Activated T-helper 1 cell treated with anti-CD3 and anti-CD28 coated beads, Interleukin-12 subunit alpha, Interleukin-12 subunit beta, Interleukin-2, Interleukin-4 antibody, amounts not matched to agents 30 ng/mL and 10 ng/mL and 1 ng/mL, durations not matched to agents 14 hours and 24 hours and 36 hours (primary cell): ENCODE measurements at places on chromosomes 4 and X. TPM values are rescaled to one million over a fixed set of nuclear protein-coding genes. Genes with fewer than 3 reads are reported as not detected.

DNA sequence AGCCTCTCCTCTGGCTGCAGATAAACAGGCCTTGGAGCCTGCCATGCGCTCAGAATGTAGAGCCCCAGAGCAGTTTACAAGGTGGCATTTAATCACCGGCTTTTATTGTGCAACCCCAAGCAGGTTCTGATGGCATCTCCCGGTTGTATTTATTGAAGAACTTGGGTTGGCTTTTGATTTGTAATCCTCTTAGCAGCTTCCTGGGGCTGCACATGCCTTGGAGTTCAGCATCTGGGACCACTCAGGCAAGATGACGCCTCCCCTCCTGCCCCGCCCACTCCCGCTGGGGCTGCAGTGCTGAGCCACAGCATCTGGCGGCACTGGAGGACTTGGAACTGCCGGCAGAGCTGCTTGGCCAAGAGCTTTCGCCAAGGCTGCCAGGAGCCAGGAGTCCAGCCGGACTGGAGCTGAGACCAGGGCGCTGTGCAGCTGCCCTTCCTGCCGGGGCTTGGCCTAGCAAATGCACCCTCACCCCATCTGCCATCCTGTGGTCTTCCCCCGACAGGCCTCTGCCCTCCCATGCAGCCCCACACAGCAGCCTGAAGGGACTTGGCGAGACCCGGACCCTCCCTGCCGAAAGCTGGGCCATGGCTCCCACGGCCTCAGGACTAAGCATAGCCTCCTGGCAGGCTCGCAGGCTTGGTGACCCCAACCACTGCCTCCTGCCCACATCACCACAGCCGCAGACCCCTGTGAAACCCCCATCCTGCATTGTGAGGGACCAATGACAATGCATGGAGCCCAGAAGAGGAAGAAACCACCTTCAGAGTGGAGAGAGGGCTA, 5.4 kb downstream of the HTRA3 start:
- H3K4me1 ChIP-seq, result no peaks in the 10 kb centered on the region
- H3K4me3 ChIP-seq, result no peak overlapping the region
- H3K27ac ChIP-seq, result no peak overlapping the region
- DNase-seq, result no peak

- H3K4me1 ChIP-seq, result no peaks in the 10 kb centered on the region
- no peak for DNase-seq
- H3K27ac ChIP-seq, result no peak overlapping the region
- H3K27me3 ChIP-seq, result no peaks in the 10 kb centered on the region
Observed at GRCh38 chr4:179097741-179098140, 1655.5 kb upstream of the AGA start.

DNA sequence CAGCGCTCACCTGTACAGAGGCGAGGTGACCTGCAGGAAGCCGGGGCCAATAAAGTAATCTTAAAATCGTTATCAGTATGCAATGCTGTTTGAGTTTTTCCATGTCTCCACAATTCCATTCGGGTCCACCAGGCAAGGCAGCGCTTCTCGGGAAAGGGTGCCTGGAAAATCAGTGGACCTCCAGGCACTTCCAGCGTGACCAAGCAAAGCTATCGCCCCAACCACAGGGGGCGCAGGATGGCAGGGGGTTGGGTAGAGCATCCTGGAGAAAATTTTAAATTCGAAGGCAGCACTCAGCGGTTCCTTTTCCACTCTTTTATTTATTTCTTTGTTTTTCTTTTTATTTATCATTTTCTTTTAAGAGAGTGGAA, 5.4 kb upstream of the SOX3 start:
- no peaks in the 10 kb centered on the region for H3K4me1 ChIP-seq
- H3K4me3 ChIP-seq, result no peak overlapping the region
- no peaks in the 10 kb centered on the region for H3K36me3 ChIP-seq
- no peak for DNase-seq

DNA sequence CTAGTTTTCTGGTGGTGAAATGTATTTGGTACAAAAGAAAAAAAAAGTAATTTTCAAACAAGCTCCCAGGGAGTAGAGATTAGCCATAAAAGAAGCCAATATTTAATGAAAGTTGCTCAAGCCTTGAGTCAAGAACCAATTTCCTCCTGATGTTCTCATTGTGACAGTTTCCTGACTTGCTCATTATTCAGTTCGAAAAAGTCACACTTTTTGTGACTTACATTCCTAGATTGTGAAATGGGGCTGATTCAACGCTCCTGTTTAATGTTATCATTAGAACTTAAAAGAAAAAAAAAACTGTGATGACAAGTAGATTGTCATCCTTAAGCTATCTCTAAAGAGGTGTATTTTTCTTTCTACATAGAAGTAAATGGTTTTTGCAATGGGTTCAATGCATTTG, 122.6 kb upstream of the BMPR1B start:
- no peaks in the 10 kb centered on the region for H3K4me1 ChIP-seq
- no peaks in the 10 kb centered on the region for H3K36me3 ChIP-seq
- H3K27me3 ChIP-seq, result no peaks in the 10 kb centered on the region
- DNase-seq, result no peak
- no peak overlapping the region for H3K4me3 ChIP-seq
- no peak overlapping the region for H3K27ac ChIP-seq

DNA sequence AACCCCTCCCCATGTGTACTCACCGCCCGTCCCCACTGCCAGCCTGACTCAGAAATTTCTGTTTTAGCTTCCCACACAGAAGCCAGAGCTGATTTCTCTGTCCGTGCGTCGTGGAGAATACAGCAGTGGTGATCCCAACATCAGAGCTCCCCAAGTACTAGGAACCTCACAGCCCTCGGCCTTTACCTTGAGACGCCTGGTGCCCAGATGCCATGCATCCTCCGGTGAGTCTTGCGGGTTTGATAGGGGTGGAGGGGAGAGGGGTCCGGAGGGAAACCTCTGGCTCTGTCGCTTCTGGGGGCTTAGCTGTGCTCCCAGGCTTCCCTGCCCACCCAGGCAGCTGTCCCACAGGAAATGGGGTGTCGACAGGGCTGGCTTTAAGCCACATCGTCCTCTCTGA, 2.1 kb downstream of the LOC101059915 start:
- no peak for DNase-seq
- no peak overlapping the region for H3K27ac ChIP-seq
- no peak overlapping the region for H3K4me3 ChIP-seq
- H3K27me3 ChIP-seq, result peaks cover 5% of the 10 kb centered on the region

Gene FAM47B
- total RNA-seq, result not detected in 2 replicates

DNA sequence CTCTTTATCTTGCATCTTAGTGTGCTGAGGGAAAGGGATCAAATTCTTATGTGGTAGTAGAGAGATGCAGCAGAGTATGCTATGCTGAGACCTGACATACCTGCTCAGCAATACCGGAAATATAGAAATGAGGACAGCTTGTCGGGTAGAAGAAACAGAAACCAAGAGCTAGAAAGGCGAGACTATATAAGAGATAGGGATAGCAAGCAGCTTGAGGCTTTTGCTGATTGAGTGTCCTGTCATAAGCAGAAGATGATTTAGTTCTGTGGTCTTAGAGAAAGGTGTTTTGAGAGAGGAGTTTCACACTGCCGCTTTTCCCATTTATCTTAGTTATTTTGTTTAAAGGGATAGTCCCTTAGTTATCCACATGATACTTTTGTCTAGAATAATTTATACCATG, 31.7 kb downstream of the USP9X start:
- peak; percentile 11 for DNase-seq
- H3K4me3 ChIP-seq, result peak overlapping the region; percentile 66
- H3K4me1 ChIP-seq, result peaks cover 61% of the 10 kb centered on the region
- H3K27ac ChIP-seq, result peak overlapping the region; percentile 79
- H3K27me3 ChIP-seq, result no peaks in the 10 kb centered on the region

DNA sequence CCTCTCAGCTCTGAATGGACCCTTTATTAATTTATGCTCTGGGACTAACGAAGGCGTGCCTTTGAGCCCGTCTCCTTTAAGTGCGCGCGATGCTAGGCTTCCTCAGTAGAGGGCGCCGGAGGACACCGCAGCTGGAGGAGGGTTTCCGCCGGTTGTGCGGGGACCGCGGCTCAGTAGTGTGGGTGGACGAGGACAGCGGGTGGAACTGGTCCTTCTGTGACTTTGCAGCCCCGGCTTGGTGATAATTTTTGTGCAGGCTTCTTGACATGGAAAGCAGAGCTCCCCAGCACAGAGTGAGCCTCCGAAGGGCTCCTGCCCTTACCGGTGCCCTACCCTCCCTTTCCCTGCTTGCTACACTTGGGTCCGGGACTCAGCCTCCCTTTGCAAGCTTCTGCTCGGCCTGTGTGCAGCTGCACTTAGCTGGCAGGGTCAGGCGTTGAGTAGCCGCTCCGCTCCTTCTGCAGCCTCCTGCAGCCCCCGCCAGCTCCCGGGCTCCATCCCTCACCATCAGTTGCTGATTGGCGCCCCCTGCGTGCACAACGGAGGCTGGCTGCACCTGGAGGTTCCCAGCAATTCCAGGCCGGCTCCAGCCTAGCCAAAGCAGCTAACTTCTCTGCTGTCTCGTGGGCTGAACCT, 26.8 kb upstream of the BOD1L1 start:
- peak; percentile 70 for DNase-seq
- peak overlapping the region; percentile 82 for H3K4me3 ChIP-seq
- H3K4me1 ChIP-seq, result peaks cover 19% of the 10 kb centered on the region
- no peaks in the 10 kb centered on the region for H3K36me3 ChIP-seq
- no peak overlapping the region for H3K27ac ChIP-seq

Gene FRG2
- total RNA-seq, result not detected in 2 replicates

GRCh38 chr4:21476757-21477156, 471.8 kb downstream of the KCNIP4 start:
- H3K27me3 ChIP-seq, result no peaks in the 10 kb centered on the region
- H3K36me3 ChIP-seq, result no peaks in the 10 kb centered on the region
- no peak for DNase-seq
- H3K4me1 ChIP-seq, result no peaks in the 10 kb centered on the region
- no peak overlapping the region for H3K4me3 ChIP-seq
- no peak overlapping the region for H3K27ac ChIP-seq

DNA sequence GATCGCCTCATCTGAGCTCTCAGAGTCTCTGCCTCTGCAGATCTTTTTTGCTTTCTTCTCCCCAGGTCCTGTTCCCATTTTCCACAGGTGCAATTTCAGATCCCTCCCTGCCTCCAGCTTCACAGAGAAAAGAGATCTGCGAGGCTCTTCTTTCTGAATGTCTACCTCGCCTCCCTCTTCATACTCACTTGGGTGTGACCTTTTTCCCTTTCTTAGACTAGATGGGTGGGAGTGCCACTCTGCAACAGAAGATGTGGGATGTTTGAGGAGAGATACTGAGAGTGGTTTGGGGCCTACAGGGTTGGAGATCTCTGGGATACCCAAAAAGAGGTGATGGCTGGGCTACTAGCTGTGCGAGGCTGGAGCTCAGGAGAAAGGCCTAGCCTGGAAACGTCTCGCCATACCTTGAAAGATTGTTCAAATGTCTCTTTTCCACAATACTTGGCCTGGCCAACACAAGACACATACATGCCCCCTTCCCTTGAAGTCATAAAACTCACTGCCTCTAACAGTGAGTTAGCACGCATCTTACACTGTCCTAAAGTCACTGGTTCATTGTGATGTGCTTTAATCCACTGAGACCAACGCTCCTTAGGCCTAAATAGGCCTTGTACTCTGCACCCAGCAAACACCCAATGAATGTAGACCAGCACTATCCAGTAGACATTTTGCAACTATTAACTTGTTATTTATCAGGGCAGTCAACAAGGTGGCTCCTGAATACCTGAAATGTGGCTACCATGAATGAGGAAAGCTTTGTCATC, 33.6 kb downstream of the IRF2 start:
- H3K4me1 ChIP-seq, result peaks cover 84% of the 10 kb centered on the region
- no peak overlapping the region for H3K27ac ChIP-seq
- H3K36me3 ChIP-seq, result peaks cover 21% of the 10 kb centered on the region
- H3K4me3 ChIP-seq, result no peak overlapping the region
- DNase-seq, result no peak

GRCh38 chrX:24175276-24175675, 25.7 kb downstream of the ZFX start:
- H3K36me3 ChIP-seq, result peaks cover 22% of the 10 kb centered on the region
- no peak overlapping the region for H3K27ac ChIP-seq
- peaks cover 7% of the 10 kb centered on the region for H3K4me1 ChIP-seq

Gene NDST4
- total RNA-seq, result not detected in 2 replicates

Gene FANCB
- 17.0 and 18.8 TPM in 2 replicates for total RNA-seq

- H3K27me3 ChIP-seq, result peaks cover 14% of the 10 kb centered on the region
- no peak overlapping the region for H3K27ac ChIP-seq
- no peak for DNase-seq
Observed at GRCh38 chr4:55731959-55732358, 87.6 kb upstream of the EXOC1L start.

DNA sequence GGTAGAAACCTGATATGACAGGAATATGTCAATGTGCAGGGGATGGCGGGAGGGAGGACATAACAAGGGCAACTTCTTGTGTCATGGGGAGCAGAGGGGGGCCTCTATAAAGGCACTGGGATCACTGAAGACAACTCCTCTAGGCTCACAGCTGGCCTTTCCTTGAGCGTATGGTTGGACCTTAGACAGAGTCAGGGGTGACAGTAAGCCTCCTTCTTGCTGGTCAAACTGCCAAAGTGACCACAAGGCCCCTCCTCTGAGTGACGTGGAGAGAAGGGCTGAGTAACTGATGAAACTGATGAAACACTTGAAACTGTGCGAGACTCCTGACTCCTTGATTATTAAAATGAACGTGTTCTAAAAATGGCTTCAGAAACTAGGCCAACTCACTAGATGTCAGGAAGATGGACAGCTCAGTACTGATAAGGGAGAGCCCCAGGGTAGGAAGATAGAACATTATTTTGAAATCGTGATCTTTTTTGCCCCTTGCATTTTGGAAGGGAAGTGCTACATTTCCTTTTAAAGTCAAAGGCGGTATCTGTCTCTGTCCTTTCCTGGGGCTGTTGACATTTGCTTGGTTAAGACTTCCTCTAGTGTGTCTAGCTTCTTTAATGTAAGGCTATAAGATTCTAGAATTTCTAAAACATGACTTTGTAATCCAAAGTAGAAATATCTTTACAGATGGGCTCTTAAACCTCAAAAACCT, 1.6 kb downstream of the RAB33A start:
- peaks cover 50% of the 10 kb centered on the region for H3K4me1 ChIP-seq
- H3K27me3 ChIP-seq, result no peaks in the 10 kb centered on the region
- peak overlapping the region; percentile 94 for H3K4me3 ChIP-seq
- peak; percentile 17 for DNase-seq
- peak overlapping the region; percentile 91 for H3K27ac ChIP-seq
- peaks cover 15% of the 10 kb centered on the region for H3K36me3 ChIP-seq

GRCh38 chrX:6732101-6732500, 197.2 kb upstream of the VCX3A start:
- peaks cover 1% of the 10 kb centered on the region for H3K27me3 ChIP-seq
- H3K4me1 ChIP-seq, result peaks cover 4% of the 10 kb centered on the region
- no peak overlapping the region for H3K4me3 ChIP-seq
- no peak overlapping the region for H3K27ac ChIP-seq
- DNase-seq, result no peak
- H3K36me3 ChIP-seq, result no peaks in the 10 kb centered on the region

Gene ASMT
- not detected in 2 replicates for total RNA-seq

GRCh38 chr4:61162116-61162515, 38.0 kb upstream of the ADGRL3 start:
- no peaks in the 10 kb centered on the region for H3K27me3 ChIP-seq
- no peak overlapping the region for H3K27ac ChIP-seq
- no peaks in the 10 kb centered on the region for H3K36me3 ChIP-seq
- no peak for DNase-seq
- no peak overlapping the region for H3K4me3 ChIP-seq
- H3K4me1 ChIP-seq, result no peaks in the 10 kb centered on the region
